ENCODE measurements at places on chromosomes 2 and 18.

GRCh38 chr18:21805771-21806366, 65.3 kb downstream of the MIB1 start:
- no peak for DNase-seq

GRCh38 chr2:56239437-56239836, 55.6 kb downstream of the CCDC85A start:
- DNase-seq, result no peak

DNA sequence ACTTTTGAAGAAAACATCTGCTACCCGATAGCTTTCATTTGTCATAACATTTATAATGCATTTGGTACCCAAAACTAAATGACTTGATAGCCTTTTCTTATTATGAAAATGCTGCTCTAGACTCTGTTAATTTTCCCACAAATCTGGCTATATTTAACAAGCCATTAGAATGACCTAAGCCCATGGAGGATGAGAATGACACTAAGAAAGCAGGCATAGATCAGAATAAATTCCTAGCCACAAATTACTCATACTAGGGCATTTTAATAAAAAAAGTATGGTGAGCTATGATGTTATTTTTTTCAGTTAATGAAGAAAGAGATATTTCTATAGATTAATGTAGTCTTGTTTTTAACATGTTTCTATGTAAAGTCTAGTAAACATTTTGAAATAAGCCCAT, 1728.3 kb downstream of the SUCLG1 start:
- DNase-seq, result no peak

- no peak for DNase-seq
These were observed 16.0 kb downstream of the LINC00305 start for GRCh38 chr18:64132871-64133270.

- no peak for DNase-seq
These were observed 810.1 kb upstream of the ZEB2 start for GRCh38 chr2:145329971-145330370.
